Hippocampal formation (tissue), 2 donors: ENCODE measurements at places on chromosomes 6 and 20.

DNA sequence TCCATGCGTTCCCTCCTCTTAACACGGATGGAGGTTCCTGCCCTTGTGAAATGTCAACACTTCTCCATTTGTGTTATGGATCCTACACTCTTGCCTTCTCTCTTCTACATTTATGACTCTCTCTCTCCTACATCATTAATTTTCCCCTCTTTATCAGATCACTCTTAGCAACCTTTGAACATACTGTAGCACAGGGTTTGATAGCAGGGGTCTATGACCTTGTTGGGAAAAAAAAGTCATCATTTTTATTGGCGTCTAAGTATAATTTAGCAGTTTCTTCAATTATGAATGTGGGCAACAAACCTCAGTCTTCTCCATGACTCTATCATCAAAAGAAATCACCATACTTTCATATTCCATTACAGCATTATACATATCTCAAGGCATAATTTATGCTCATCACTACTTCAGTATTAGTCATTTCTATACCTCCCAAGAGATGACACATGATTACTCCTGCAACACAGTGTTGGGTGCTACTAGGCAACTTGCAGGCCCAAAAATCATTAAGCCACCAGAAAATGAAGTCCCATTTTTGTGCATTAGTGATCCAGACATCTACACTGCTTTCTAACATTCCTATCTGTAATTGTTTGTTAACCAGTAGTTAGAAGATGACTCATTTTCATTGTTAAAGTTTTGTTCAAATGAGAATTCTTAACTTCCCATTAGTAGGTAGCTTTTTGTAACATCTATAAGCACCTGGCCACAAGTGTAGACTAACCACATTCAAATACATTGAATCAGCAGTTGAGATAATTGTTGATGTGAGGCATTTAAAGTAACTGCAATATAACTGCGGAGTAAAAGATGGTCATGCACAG, 9.5 kb downstream of the CYP39A1 start:
- no peak for DNase-seq

GRCh38 chr6:139612135-139612465, 237.7 kb upstream of the CITED2 start:
- DNase-seq: no peak

DNA sequence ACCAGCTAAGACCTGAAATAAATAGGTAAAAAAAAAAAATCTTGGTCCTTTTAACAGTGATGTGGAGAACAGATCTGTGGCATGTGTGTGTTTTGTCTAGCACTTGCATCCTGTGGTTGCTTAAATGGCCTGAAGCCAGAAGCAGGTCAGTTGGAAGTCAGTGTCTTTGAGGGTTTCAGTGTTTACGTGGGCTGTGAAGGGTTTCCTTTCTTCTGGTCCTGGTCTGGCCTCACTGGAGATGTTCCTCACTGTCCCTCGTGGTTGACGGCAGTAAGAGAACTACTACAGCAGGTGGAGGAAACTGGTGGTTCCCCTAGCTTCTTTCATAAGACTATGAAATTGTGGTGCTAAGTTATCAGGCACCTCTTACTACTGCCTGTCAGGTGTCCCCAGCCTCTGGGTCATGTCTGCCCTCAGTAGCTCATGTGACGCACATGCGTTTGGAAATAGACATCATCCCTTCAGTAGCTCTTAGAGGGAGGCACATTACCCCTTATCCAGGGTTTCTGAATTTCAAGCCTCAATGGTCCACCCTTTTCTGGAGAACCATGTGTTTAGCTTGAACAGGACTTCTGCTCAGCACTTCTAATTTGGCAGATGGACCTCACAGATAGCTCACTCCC, 59.4 kb upstream of the SCP2D1 start:
- no peak for DNase-seq

DNA sequence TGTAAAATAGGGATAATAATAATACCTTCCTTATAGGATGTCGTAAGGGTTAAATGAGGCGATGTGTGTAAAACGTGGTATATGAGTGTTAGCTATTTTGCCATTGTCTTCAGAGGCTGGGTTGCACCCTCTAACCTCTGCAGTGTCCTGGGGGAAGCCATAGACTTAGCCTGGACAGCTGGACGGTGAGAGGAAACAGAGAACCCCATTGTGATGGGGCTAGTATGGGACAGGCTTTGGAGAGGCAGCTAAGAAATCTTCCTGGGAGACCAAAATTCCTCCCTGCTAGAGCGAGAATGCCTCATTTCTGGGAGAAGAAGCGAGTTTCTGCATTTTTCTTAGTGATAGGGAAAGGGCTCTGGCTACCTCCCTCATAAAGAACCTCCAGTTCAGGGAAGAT, 22.8 kb downstream of the KCNB1 start:
- no peak for DNase-seq

DNA sequence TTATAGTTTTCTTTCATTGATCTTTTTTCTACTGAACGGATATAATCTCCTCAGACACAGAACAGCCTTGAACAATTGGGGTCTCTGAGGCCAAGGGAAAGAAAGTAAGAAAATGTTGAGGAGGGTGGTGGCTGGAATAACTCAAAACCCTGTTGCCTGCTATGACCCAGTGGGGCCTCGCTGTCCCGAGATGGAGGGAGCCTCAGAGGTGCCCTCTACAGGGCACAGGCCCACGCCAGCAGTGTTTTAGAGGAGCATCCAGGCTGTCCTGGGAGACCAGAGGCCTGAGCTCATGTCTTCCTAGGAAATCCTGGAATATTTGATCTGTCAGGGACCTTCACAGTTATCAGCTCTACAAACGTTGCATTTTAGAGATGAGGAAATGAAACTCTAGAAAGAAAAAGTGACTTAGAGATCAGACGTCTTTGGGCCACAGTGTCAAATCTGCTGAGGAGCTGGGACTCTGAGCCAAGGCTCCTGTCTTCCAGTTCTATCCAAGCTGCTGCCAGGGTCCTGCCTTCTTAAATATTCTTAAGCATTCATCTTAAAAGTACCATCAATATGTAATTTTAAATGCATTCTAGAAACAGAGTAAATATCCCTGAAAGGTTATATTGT, 26.3 kb downstream of the ALDH5A1 start:
- no peak for DNase-seq

DNA sequence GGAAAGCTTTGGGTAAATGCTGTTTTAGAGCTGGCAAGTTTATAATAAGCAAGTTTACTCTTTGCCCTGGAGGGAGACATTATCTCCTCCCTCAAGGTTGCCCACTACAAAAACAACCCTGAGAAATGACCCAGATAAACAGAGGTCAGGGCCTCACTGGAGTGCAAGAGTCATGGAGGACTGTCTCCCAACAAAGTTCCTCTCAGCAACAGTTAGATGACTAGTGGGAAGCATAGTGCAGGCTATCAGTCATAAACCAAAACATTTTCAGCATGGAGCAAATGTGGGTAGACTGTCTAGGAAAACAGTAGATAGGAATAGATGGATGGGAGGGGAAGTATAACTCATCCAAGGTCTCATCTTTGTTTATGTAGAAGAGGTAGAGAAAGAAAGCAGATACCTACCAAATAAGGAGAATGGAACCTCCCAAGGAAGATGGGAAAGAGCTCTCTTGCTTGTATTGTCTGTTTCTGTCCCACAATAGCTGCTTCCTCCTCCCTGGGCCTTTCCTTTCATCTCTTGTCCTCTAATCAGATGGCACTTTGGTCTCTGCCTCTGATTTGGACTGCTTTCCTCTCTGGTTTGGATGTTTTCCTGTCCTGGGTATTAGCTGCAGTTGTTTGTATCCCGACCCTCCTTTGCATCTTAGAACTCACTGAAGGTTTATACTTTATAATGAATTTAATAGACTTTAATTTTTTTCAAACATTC, 95.4 kb downstream of the WASF1 start:
- no peak for DNase-seq

- peak; percentile 48 for DNase-seq
Observed at GRCh38 chr20:23937303-23938117, 51.1 kb downstream of the GGTLC1 start.

GRCh38 chr6:96990462-96990861, 65.9 kb downstream of the KLHL32 start:
- DNase-seq: peak; percentile 71

GRCh38 chr20:42067596-42067995, 449.4 kb upstream of the CHD6 start:
- no peak for DNase-seq

DNA sequence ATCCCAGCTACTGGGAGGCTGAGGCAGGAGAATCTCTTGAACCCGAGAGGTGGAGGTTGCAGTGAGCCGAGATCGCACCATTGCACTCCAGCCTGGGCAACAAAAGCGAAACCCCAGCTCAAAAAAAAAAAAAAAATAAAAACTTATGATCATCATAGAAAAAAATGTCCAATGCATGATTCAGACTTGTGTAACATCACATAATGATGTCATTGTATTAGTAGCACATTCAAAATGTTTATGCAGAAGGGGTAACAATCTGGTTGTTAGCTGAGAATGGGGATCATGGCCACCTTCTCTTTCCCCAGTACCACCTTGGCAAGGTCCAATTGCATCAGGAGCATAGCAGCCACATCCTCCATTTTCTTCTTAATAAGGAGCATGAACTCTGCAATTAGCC, 137.6 kb upstream of the MARCKS start:
- no peak for DNase-seq

DNA sequence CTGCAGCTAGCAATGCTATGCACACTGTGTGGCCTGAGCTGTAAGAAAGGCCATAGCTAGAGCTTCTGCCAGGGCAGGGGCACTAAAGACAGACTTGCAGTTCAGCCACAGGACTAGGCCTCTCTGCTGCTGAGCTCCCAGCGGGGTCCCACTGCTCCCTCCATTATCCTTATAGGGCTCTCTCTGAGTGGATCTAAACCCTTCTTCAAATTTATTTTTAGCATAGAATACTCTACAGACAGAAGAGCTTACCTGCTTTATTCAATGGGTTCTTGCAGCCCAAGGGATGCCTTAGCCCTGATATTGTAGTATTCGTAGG, 100.9 kb upstream of the MLN start:
- DNase-seq: no peak

DNA sequence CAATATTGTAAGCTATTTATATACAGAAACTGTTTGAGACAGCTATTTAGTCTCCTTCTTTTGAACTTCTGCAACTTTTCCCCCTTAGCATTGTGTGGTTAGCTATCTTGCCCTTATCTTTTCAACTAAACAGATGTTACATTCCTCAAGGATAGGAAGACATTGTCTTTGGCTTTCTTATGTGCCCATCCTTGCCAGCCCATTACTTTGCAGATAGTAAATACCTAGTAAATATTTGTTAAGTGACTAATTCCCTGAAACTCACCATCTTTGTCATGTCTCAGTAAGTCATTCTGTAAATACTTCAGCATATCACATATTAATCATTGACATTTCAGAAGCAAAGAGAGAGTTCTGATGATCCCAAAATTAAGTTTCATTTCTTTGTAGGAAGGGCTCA, 69.1 kb upstream of the FLRT3 start:
- no peak for DNase-seq

GRCh38 chr6:145331066-145331465, 404.3 kb downstream of the EPM2A start:
- DNase-seq: no peak
